Fibroblast of mammary gland (primary cell): ENCODE measurements at places on chromosomes 16 and 17.

DNA sequence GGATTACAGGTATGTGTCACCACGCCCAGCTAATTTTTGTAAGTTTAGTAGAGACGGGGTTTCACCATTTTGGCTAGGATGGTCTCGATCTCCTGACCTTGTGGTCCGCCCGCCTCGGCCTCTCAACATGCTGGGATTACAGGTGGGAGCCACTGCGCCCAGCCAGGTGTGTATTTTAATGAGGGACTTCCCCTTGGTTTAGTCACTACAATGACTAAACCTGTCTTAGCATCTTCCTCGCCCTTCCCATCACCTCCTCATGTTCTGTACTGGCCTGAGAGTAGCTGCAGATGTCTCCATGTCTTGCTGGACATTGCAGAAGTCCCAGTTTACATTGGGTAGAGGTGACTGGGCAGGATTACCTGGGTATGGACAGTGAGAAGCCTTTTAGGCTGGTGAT lies 9.6 kb downstream of the SLC7A6 start:
- DNase-seq = no peak

GRCh38 chr16:79316004-79316458 lies 284.5 kb downstream of the MAF start:
- no peak for DNase-seq

DNA sequence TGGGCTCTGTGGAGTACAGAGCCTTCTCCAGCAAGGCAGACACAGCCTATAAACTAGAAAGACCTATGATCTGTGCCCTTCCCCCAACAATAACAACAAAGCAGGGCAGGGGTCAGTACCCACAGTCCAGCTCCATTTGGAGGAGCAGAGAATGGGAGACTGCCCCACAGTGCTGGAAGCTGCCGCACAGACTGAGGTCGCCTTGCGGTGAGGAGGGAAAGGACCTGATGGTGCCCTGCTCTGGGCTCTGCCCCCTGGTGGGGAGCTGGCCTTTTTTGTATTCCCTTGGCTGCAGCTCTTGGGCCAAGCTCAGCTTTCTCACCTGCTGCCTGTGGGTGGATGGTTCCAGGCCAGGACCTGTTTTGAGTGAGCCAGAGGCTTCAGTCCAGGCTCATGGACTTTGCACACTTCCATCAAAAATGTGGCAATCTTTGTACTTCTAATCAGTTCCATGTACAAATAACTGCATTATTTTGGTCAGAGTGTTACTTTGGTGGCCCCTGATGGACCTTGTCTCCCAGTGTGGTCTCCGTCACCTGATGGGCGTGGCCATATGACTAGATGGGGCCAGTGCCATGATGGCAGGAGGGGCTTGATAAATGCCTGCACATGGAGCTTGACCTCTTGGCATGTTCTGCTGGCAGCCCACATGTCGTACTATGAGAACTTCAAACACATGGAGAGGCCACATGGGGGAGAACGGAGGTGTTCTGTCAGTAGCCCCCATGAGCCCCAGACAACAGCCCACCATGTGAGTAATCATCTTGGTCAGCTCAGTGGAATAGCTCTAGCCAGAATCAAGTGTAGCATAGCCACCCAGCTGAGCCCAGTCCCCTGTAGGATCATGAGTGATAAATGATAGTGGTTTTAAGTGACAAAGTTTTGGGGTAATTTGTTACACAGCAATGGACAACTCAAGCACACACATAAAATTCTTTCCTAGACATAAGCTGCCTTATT lies 24.2 kb downstream of the B9D1 start:
- DNase-seq = peak; percentile 45

DNA sequence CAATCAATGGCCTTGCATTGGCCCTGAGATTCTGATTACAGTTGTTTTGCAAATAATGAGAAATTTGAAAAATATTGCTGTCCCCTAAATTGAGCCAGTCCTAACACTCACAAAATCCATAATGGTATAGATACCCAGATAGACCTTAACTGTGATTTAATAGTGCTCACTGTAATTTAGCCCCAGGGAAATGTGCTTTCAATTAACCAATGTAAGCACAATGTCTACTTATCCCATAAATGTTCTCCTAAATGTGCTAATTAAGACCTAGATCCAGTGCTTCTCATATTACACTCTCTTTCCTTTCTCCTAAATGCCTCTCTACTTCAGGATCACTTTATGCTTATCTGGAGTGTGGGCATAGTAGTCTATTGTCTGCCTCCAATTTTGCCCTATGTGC lies 417.8 kb upstream of the CCL2 start:
- DNase-seq = no peak

DNA sequence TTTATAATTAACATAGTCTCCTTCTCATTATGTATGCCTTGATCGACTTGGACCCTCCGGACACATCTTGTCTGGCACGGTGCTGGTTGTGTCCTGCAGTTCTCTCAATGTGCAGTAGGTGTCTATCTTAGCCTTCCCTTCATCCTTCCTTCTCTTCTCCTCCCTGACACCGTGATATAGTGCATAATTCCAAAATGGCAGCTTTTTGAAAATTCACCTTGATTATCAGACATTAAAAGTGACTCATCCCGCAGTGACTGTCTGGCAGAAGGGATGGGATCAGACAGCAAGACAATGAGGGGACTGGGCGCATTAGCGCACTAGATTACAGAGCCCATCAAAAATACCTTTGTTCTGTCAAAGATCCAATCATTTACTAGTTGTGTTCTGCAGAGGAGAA lies 70.0 kb upstream of the PMFBP1 start:
- DNase-seq = peak; percentile 72

DNA sequence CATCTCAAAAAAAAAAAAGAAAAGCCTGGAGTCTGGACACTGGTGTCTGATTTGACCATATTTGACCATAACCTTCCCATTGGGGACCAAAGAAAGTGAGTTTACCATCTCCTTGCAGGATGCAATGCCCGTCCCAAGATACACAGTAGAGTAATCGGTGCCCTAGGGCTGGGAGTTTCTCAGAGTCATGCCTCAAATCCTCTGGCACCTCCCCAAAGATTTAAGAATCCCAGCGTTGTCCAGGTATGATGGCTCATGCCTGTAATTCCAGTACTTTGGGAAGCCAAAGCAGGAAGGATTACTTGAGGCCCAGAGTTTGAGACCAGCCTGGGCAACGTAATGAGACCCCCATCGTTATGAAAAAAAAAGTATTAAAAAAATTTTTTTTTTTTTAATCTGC lies 5.0 kb downstream of the PITPNM3 start:
- DNase-seq = no peak

DNA sequence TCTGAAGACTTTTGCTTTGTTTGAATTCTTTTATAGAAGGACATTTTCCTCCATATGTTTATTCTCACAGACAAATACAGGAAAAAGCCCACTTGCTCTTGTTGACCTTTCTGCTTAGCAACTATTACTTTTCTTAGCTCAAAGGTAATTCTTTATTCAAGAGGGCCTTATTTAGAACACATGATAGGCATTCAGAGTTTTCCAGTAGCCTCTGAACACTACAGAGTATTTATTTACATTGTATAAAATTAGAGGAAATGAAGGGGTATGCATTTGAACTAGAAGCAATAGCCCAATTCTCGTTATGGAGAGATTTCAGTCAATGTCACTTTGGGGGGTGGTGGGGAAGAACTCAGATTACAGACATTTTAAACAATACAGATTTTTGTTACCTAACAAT lies 581.7 kb downstream of the KCNJ2 start:
- DNase-seq = no peak

DNA sequence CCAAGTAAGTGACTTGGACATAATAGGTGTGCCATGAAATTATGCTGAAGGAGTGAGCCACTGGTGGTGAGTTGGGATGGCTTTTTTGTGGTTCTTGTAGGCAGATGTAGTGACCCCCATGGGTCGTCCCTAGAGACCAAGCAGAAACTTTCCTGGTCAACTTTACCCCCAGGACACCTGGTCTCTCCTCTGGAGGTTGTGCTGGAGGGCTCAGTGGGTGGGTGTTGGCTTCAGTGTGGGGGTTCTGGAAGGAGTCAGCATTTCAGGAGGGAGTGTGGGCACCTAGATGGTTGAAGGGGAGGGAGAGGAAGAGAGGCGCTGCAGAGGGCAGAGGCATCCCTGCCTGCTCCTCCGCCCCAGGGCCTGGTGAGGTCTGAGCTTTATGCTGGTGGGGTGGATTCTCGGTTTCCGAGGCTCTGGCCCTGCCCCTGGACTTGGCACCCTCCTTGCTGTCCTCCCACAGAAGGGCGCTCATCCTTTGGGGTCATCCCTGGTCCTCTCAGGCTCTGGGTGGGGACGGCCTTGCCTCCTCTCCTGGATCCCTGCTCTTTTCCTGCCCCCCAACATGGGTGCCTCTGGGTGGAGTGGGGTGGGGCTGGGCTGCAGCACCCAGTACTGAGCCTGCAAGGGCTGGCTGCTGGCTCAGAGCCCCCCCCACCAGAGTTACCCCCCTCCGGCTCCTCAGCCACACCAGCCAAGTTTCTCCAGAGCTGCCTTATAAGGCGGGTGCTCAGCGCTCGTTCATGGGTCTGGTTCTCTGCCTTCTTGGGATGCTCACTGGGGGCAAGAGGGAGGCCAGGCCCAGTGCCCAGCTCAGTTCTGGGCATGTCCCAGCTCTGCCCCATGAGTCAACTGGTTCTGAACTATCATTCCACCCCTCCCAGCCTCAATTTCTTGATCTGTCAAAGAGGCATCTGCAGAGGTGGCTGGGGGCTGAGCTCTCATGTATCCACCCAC lies 266.8 kb downstream of the SEC14L1 start:
- DNase-seq = no peak

GRCh38 chr17:759964-760363 lies 7.9 kb upstream of the GEMIN4 start:
- DNase-seq = no peak

DNA sequence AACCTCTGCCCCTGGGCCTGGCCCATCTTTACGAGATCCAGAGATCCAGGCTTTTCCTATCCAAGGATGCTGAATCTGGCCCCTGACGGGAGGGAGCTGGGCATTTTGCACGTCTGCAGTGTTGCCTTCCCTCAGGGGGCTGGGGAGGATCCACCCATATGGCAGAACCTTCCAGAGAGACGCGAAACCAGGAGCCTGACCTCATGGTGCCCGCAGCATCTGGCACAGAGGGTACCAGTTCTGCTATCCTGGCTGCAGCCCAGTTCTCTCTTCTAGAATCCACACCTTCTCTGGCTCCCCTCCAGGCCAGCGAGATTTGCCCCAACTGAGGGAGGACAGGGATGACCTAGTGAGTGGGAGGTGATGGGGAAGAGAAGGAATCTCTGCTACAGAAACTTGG lies 20.5 kb upstream of the ZNF652 start:
- no peak for DNase-seq

GRCh38 chr16:27330542-27330941 lies 16.8 kb downstream of the IL4R start:
- peak; percentile 92 for DNase-seq

DNA sequence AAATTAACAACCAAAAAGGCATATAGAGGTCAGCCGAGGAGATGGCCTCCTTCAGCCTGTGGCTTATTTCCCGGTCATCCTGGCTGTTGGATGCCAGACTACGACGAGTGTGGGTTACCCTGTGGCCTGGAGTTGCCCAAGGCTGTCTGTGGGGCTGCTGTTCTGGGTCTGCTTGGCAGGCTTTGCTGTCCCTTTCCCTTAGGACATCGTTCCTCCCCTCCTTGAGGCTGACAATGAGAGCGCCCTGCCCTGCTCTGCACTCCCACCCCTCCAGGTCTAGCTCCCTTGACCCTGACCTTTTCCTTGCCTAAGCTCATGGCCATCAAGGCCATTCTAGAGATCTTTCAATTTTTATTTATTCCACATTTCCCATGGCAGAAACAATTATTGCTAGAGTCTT lies 1.9 kb upstream of the CBFB start:
- no peak for DNase-seq

GRCh38 chr17:71349908-71350600 lies 770.8 kb upstream of the SOX9 start:
- DNase-seq = peak; percentile 40

DNA sequence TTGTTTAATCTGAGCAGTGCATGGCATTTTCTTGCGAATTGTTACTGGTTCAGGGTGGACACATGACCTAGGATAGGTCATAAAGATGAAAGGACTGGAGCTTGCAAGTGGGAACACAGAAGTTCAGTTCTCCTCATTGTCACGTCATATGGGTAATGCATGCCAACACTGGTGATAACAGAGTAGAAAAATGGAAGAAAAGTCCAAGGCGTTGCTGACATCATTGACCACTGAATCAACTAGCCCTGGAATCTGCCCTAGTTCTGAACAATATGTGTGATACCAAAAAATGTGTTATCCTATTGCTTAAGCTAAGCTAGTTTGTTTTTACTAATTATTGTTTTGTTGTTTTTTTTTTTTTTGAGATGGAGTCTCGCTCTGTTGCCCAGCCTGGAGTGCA lies 234.2 kb upstream of the MAF start:
- DNase-seq = no peak

GRCh38 chr16:71920658-71921057 lies 25.3 kb downstream of the IST1 start:
- no peak for DNase-seq
